ENCODE measurements at places on chromosomes 6 and 20.

- DNase-seq: no peak
These were observed 348.8 kb downstream of the PREX1 start for GRCh38 chr20:48478806-48479585.

DNA sequence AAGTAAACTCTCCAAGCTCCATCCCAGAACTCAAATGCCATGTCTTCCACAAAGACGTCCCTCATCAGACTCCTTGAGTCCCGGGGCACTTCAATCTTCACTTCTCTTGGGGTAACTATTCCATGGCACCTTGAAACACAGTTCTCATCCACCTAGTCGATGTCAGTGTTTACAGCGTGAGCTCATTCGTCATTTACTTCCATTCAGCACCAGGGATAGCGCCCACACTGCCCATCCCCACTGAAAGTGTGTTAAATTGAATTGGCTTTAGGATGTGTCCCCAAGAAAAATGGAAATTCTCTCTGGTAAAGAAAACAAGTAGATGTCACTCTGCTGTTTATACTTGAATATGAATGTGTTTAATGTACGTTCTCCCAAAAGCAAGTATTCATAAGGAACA, 31.3 kb downstream of the KCNK15 start:
- no peak for DNase-seq

DNA sequence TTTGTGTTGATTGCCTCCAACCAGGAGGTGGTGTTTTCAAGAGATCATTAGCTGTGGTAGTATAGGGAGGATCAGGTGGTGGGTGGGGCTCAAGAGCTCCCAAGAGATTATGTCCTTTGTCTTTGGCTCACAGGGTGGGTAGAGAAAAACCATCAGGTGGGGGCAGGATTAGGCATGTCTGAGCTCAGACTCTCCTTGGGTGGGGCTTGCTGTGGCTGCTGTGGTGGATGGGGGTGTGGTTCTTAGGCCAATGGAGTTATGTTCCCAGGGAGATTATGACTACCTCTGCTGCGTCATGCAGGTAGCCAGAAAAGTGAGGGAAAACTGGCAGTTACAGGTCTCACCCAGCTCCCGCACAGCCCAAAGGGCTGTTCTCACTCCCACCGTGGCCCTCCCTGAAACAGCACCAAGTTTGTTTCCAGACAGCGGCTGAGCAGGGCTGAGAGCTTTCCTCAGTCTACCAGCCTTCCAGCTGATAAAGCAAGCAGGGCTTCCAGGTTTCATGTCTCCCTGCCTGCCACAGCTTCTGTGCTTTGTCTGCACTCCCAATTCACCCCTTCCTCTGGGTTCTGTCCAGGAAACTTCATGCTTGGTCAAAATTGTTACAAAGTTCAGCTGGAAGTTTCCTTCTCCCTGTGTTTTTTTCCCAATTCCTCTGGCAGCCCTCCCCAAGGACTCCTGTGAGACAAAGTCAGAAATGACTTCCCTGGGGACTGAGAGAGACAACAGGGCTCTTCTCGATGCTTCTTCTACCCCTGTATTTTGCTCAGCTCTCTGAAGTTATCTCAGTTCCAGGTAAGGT, 481.1 kb upstream of the MAN1A1 start:
- no peak for DNase-seq

GRCh38 chr6:32386040-32386439, 14.3 kb upstream of the TSBP1 start:
- no peak for DNase-seq

DNA sequence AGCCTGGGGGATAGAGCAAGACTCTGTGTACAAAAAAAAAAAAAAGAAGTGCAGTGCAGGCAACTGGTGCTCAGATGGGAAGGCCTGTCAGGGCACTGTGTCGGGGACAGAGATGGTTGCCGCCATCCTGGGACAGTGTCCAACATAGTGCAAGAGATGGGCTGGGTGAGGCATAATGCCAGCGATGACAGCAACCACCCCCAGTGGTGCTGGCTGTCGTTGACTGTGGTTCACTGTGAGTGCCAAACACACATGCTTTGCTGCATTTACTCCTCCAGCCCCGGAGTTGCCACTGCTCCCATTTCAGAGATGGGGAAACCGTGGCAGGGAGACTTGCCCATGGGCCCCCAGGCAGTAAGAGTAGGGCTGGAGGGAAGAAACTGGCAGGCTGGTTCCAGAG, 5.2 kb upstream of the C20orf203 start:
- peak; percentile 18 for DNase-seq

GRCh38 chr6:116417661-116418060, 43.5 kb upstream of the CALHM6 start:
- DNase-seq: no peak

DNA sequence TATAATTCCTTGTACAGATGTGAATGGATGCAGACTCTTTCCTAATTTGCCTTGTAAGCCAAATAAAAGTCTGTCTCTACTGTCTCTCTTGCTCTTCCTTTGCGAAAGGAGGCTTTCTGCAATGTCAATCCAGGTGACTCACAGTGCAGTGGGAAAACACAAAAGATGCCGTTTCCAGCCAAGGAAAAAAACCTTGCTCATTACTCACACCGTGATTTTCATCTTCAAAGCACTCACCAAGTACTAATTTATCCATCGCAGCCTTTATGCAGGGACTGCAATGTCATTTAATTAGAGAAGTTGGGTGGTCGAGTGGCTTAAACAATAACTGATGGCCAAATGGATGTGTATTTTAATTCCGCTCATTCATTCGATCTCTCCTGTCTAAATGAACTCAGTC, 23.8 kb downstream of the SAYSD1 start:
- no peak for DNase-seq

DNA sequence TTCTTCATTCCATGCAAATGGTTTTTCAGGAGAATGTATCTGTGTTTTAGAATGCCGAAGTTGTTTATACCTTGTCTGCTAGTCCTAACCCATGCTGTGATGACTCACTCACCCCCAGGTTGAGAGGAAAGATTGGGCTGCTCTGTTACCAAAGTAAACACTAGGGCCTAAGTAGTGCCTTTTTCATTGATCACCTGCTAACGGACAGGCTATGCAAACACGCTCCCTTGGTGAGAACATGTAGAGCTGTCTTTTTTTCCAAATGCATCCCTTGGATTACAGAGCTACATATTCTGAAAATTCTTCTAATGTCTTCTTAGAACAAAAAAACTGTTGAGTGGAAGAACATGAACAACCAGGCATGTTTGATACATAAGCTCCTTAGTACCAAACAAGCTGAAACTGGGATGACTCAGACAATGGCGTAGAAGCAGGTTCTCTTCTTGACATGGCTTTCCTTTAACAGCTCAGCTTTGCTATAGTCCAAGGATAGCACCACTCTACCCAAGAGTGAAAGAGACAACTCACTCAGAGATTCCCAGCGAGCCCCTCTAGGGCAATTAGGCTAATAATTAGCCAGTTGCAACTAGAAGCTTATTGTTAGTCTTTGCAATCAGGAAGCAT, 20.5 kb downstream of the PERP start:
- no peak for DNase-seq

GRCh38 chr6:129817821-129818220, 43.3 kb downstream of the TMEM244 start:
- no peak for DNase-seq

DNA sequence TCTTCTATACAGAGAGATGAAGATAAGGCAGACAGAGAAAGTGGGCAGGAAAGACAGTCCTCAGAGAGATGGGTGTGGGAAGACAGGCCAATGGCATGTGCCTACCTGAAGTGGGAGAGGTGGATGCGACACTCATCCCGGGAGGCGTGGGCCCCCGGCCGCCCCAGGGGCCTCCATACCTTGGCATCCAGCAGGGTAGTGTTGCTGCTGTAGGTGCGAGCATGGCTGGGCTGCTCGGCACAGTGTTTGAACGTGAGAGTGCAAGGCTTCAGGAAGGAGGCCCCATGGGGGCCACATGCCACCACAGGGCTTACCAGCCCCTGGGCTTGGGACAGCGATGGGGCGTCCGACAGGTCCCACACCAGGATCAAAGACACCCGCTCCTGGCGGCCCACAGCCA, 5.2 kb downstream of the UNC5CL start:
- no peak for DNase-seq

DNA sequence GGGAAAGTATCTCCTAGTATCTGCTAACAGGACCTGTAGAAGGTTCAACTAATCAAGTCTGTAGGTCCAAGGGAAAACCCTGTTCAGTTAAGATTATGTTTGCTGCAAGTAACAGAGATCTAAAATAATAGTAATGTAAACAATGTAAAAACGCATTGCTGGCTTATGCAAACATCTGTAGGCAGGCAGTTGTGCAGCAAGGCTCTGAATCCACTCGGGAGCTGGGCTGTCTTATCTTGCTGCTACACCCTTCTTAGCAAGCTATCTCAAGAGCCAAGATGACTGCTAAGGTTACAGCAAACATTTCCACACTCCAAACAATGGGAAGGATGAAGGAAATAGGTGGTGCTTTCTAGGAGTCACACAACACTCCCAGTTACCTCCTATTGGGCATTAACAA, 397.3 kb upstream of the NRSN1 start:
- no peak for DNase-seq

DNA sequence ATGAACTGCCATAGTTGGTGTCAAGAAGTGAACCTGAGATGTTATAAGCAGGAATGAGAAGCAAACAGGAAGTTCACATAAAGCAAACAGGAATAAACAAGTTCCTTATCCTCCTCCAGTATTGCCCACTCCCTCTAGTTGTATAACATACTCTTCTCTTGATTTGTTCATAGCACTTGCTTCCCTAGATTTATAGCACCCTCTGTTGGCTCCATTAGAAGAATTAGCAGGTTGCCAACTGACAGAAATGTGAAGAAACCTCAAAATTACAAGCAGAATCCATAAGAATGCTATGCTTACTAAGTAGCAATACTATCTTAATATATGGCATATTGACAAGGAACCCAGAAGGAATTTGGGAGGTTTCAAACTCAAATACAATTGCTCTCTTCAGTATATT, 195.4 kb downstream of the TBX18 start:
- peak; percentile 46 for DNase-seq

GRCh38 chr6:114194362-114195026, 148.3 kb downstream of the HS3ST5 start:
- no peak for DNase-seq

- DNase-seq: no peak
These were observed 130.9 kb downstream of the SULF2 start for GRCh38 chr20:47654370-47654769.

DNA sequence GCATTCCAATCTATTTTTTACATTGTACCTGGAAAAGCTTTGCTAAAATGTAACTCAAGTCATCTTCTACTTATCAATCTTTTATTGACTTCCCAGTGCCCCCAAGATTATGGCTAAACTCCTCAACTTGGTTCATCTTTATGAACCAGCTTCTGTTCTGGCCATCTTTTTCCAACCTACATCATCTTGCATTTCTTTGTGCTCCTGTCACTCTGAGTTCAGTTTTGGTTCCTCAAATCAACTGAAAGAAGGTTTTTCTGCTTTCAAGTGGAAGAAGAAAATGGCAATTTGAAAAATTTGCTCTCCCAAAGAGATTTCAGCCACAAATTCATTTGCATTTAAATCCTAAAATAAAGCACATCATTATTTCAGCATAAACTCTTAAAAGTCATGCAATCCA, 41.8 kb downstream of the GPX5 start:
- DNase-seq: no peak

DNA sequence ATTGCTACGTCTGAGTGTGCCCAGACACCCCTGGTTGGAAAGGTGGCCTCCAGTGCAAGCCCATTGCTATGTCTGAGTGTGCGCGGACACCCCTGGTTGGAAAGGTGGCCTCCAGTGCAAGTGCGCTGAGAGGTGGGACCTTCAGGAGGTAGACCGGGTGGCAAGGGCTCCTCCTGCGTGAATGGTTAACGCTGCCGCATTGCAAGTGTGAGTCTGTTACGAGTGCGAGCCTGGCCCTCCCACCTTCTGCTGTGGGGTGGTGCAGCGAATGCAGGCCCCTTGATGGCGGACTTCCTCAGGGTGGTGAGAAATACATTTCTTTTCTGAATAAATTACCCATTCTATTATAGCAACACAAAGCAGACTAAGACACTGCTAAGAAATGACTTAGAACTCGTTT, 208.8 kb downstream of the DLL1 start:
- no peak for DNase-seq

- no peak for DNase-seq
These were observed 19.3 kb downstream of the AK9 start for GRCh38 chr6:109671733-109672132.

- no peak for DNase-seq
These were observed 17.6 kb upstream of the NUP153 start for GRCh38 chr6:17724341-17724740.

DNA sequence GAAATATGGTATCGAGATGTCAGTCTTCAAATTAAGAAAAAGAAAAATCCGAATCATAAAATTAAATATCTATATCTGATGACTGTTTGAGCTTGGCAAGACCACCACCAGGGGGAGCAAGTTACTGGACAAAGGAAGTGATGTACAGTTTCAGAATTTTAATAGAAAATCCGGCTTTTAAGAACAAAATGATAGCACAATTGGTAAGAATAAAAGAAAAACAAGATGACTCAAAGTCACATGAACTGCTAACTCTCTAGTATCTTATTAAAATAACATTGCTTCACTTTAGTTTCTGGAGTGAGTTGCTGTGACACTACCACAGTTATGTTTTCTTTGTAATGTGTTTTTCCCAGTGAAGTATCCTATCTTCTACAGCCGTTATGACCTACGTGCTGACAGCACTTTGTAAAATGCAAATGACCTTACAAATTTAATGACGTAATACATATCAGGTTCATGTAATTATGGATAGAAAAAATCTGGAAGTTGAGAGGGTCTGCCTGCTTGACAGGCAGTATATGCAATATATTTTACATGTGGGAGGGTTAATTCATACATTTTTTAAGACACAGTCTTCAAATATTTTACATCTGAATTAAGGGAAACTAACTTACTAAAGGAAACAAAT, 405.3 kb upstream of the HS3ST5 start:
- DNase-seq: peak; percentile 2

- no peak for DNase-seq
These were observed 12.8 kb downstream of the HMGCLL1 start for GRCh38 chr6:55566036-55566710.

GRCh38 chr20:36439040-36439730, 102.1 kb upstream of the MYL9 start:
- DNase-seq: no peak

DNA sequence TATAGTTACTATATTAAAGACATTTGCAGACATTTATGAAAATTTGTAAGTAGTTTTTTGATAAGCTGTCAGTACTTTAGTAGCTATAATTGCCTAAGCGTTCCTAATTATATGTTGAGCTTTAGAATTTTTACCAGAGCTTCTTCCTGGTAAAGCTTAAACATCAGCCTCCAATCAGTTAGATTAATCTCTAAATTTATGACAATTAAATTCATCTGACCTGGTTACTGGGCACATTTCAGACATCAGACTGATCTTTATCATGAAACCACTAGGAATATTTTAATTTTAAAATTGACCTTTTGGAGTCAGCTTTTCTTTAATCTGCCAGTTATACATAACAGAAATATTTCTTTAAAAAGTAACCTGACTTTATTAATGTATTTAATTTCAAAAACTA, 23.5 kb downstream of the FIG4 start:
- no peak for DNase-seq

GRCh38 chr6:137958811-137959565, 91.9 kb downstream of the TNFAIP3 start:
- DNase-seq: no peak

- DNase-seq: no peak
These were observed 1.2 kb downstream of the PLAGL1 start for GRCh38 chr6:144006736-144007477.

Data from AG09319 (cell line).